IMR-90 (cell line): ENCODE measurements at places on chromosomes 5 and 9. TPM values are rescaled to one million over a fixed set of nuclear protein-coding genes. Genes with fewer than 3 reads are reported as not detected.
A peak's percentile ranks its signal among the peaks of the same experiment; 100 is the strongest.

Gene DMGDH
- under 0.01 and 0.18 TPM in 2 replicates for total RNA-seq

Gene IFNB1
- total RNA-seq: not detected in 2 replicates

Gene CENPH
- 3.8 and 10.8 TPM in 2 replicates for total RNA-seq

- no peak for DNase-seq
Measured at GRCh38 chr9:130172858-130173665, 858 bp downstream of the NCS1 start.

DNA sequence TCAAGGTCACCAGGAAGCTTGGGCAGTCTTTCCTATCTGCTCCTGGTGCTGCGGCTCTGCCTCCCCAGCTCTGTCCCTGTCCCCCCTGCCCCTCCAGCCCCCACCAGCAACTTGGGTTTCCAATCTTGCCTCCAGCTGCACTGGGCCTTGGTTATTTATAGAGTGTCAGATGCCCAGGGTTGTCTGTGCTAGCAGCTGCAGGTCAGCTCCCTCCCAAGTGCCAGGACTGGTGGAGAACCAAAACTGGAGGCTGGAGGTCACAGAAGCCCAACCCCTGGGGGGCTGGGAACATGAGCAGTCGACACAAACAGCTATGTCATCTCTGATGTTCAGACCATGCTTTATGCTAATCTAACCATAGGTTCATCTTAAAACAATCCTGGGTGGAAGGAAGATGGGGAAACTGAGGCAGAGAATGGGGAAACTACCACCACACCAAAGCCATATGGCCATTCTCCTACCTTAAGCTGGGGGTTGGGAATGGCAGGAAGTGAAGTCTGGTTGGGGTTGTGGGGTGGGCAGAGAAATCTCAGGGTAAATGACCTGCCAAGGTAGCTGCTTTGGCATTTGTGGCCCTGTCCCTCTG is 1.7 kb downstream of the TPM2 start:
- no peak for DNase-seq

- peak; percentile 84 for DNase-seq
Measured at GRCh38 chr5:78758169-78758839, 109.7 kb upstream of the LHFPL2 start.

- no peak for DNase-seq
Measured at GRCh38 chr5:33488558-33489355, 48.0 kb downstream of the TARS1 start.

- peak; percentile 54 for DNase-seq
Measured at GRCh38 chr5:169757016-169757415, 119.9 kb downstream of the DOCK2 start.
